ENCODE measurements at places on chromosomes 2 and 18.

- no peak for DNase-seq
Observed at GRCh38 chr2:88059979-88060906, 4.7 kb upstream of the KRCC1 start.

DNA sequence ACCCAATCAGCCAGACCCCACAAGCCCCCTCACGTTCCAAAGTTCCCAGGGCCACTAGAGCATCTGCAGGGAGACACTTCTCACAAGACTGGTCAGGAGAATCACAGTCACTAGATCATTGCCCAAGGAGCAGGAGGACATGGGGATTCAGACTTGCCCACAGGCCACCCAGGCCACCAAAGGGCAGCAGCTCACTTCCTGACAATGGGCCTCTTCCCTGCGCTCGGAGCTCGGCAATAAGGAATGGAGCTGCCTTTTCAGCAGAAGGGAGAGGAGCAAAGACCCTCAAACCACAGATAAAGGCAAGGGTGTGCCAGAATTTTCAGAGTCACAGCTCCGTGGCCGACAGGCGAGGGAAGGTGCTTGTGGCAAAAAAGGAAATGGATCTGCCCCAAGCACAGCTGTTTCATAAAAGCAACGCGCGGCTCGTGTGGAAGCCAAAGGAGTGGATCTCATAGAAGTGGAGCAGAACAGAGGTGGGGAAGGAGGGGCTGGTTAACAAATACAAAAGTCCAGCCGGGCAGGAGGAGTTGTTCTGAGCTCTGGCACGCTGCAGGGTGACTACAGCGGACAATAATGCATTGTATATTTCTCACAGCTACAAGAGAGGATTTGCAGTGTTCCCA lies 72.1 kb downstream of the EDAR start:
- no peak for DNase-seq

DNA sequence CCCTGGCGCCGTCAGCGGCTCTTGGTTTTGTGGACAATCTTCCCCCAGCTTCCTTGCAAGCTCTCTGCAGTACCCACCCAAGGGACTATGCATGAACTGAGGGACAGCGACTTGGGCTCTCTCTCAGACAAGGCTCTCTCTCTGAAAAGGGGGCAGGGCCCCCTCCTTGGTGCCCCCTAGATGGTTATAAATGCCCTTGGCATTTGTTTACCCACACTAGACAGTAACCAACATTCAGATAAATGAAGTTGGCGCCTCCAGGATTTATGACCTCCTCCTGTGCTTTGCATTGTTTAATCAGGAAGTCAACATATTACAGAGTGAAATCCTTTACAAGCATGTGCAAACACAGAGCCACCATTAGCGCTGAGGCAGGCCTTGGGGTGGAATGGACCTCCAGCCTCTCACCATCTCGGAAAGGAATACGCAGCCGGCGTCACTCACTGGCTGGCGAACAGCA lies 547.4 kb upstream of the ID2 start:
- DNase-seq = no peak

DNA sequence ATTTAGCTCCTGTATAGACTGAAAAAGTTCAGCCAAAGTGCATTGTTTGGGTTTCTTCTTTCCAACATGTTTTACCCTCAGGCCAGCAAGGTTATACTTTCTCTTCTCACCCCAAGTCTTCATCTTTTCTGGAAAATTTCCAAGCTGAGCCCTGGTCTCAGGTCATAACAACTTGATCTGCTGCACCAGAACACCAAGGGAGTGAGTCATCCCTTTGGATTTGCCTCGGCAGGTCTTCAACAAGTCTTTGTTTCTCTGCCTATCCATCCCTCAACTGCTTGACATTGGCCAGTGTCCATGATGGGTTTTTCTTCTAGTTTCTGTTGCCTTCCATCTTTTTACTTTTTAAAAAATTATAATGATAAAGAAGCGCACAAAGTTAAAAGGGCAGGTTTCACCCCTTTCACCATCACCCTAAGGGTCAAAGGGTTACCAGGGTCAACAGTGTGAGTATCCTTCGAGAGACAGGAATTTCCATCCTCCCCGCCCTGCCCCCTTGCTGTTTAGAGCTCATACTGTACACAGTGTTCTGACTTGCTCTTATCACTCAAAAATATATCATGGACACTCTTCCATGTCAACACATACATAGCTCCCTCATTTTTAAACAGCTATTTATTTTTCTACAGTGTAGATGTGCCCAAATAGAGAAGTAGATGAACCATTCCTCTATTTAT lies 5.7 kb upstream of the SPATS2L start:
- DNase-seq = no peak

- DNase-seq = no peak
Observed at GRCh38 chr2:51795248-51795888, 763.4 kb upstream of the NRXN1 start.

DNA sequence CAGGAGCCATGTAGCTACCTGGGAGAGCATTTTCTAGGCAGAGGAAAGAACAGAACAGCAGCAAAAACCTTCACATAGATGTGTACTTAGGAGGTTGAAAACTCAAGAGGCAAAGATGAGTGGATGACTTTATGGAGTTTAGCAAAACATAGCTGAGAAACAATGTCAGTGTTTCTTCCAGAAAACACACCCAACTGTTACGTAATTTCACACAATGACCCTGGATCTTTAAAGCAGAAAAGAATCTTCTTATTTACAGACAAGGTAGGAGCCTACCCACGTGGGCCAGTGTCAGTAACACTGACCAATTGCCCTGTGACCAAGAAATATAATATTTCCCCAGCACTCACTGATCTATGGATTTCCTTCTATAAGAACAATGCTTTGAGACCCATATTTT lies 254.6 kb downstream of the CDH20 start:
- no peak for DNase-seq

DNA sequence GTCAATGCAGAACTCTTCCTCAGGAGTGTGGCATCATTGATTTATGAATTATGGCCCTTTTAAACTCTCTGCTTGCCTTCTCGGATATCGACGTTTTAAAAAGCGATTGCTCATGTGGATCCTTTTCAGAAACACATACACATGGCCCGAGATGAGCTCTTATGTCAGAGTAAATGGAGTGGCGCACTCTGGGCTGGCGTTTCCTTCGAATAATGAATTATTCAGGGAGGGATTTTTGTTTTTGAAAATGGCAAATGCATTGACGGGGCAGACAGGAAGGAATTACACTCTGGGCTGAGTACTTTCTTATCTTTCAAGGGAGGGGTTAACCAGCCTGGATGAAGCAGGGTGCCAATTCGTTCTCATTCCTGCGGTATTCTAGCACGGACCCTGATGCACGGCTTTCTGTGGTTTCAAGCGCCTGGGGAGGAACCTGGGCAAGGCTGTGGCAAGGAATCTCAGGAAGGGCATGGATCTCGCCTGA lies 142.7 kb downstream of the PRKCE start:
- DNase-seq = no peak

DNA sequence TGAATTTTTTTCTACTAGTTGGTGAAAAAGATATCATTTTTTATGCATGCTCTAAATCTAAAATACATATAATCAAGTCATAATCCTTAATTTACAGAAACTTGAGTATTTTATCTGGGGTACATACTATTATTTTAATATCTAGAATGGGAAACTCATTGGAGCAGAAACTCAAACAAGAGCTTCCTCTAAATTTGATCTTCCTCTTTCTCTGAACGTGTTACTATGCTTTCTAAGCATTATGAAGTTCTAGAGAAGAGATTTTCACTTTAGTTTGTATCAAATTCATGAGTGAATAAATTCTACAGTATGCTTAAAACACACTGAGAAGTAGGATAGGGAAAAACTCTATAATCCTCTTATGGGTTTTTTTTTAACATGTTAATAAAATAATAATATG lies 20.6 kb upstream of the SLC38A11 start:
- DNase-seq = no peak

- no peak for DNase-seq
Observed at GRCh38 chr2:38586931-38587330, 15.8 kb downstream of the HNRNPLL start.

GRCh38 chr2:72579591-72580180 lies 246.1 kb downstream of the EXOC6B start:
- no peak for DNase-seq

GRCh38 chr2:66301022-66301766 lies 133.7 kb upstream of the MEIS1 start:
- DNase-seq = no peak

DNA sequence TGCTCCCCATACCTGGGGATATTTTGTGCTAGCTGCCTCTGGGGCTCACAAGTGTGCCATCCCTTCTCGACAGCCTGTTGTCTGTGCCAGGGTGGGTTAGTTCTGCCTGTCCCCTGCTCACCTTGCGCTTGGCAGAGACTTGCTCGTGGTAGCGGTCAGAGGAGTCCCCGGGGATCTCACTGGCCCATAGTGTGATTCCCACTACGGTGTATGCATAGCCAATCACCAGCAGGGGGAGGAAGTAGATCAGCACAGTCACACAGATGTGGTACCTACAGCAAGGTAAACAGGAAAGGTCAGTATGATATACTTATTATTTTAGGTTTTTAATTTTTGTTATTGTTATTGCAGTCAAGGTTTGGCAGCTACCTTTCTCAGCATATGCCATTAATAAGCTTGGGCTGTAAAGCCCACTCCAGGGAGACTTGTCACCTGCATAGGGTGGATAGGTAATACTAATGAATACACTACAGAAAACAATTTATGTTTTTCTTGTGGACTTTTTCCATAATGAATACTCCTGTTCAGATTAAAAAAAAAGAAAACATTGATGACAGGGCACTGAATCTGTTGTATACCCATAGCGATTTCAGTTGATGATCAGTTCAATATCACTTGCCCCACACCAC lies 95.2 kb downstream of the POLE4 start:
- no peak for DNase-seq

DNA sequence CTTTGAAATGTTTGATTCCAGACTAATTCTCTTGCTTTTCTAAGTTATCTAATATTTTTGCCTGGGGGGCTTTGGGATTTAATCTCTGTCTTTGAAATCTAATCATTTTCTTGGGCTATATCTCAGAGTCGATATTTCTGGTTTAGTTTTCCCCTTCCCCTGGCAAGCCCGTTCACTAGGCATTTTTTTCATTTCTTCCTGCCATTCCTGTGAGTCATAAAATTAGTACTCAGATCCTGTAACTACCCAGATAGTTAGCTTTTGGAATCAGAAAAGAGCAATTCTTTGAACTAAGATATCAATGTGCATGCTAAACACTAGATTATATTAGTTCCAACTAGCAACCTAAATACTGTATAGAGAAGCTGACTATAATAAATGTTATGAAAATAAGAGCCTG lies 29.4 kb upstream of the RNF149 start:
- no peak for DNase-seq

DNA sequence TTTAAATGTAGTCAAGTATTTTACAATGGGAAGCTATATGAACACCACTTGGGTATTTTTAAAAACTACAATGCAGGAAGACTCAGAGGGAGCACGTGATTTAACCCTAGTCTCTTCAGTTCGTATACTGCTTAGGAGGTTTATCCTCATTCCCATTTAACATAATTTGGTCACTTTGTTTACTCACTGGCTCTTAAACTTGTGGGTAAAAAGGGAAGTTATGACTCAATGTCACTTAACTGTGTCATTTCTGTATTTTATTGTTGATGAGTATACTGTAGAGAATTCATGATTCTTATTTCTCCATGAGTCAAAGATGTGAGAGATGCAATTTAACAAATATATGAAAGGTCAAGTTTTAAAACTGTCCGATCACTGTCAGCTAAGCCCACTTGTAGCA lies 48.2 kb downstream of the SLC66A3 start:
- DNase-seq = no peak

DNA sequence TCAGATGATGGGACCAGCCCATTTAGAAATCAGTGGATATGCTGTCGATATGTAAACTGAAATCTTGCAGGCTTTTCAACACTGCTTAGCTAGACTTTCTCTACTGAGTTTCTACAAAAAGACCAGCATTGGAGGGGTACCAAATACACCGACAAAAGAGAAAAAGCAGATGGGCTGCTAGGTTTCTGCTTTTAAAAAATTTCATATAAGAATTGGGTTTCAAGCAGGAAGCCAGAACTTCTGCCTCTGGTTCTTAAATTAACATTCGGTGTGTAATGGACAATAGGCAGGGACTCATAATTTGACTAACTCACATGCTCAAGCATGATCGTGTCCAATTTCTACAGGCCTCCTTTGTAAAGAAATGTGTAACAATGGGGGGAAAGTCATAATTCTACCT lies 3.1 kb downstream of the ARL4C start:
- DNase-seq = no peak

DNA sequence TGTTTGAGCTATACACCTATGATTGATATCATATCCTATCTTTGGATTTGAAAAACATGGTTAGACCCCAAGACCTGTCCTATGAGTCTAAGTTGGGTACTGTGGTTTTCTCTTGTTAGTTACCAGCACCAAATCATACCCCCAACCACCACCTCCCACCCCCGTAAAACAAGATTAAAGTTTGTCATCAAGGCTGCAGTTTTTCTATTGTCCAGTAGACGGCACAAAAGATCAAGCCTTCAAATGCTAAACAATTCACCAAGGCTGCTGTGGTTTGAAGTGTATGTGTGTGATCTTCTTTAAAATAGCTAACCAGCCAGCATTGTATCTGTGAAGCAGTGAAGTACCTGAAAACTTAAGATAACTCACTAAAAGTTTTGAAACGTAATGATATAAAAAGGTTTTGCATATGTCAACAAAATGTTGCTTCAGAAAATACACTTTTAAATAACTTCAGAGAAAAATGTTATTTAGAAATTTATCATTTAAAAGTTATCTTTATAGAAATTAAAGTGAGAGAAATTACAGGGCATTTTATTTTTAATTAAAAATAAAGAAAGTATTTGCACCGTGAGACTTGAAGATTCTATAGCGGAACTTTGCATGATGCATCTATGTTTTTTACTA lies 5.8 kb upstream of the MEIS1 start:
- DNase-seq = no peak

DNA sequence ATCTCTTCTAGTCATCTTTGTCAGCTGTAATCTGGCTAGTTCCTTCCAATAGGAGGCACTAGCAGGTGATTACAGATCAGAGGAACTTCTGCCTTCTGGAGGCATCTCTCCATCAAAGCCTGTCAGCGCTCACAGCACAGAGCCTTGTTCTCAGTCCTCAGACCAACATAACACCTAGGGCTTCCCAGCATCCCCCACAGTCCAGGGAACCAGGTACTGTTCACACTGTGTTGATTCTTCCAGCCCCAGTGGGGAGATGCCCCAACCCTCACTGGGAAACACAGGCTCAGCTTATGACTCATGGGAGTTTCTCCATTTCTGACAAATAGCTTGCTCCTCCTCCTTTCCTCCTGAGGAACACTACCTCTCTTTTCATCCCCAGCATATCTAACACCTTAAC lies 601.7 kb downstream of the CBLN2 start:
- no peak for DNase-seq

DNA sequence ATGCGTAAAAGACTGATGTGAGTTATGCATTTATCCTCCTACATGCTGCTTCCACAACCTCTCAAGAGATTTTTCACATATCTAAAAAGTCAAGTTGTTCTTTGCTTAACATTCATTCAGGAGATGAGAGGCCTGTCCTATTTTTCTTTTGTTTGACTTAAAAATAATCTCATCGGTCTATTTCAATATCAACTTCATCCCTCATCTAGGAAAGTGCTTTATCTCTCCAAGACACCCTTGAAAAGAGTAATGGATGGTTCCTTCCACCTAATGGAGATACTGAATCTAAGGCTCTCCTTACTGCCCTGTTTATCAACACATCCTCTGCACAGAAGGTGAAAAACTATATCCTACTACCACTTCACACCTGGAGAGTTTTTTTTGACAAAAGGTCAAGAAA lies 2.4 kb downstream of the NFE2L2 start:
- DNase-seq = no peak

GRCh38 chr2:33727361-33728032 lies 128.4 kb upstream of the FAM98A start:
- DNase-seq = no peak
